ENCODE measurements at places on chromosomes 16 and 17. TPM values are rescaled to one million over a fixed set of nuclear protein-coding genes. Genes with fewer than 3 reads are reported as not detected.

GRCh38 chr16:51592001-51592501 is 441.0 kb upstream of the SALL1 start:
- DNase-seq, result no peak

The EDC4 gene
- total RNA-seq, result 30.6 TPM

DNA sequence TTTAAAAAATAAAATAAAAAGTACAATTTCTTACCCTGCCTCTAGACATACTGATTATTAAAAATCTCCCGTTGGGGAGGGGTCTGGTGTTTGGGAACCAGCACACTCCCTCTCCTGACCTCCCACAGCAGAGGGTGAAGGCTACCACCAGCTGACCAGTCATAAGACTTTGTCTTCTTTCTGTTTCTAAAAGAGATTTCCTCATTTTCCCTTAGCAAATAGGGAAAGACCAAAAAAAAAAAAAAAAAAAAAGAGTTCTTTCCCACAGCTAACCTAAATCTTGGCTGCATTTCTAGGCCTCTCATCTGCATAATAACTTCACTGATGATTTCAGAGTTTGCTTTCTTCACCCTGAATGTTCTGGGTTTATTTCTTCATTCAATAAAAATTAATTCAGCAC is 30.3 kb downstream of the CDK5RAP3 start:
- no peak for DNase-seq

GRCh38 chr16:57028086-57028485 is 38.7 kb downstream of the NLRC5 start:
- DNase-seq, result no peak

All from Right ventricle myocardium superior (tissue), 1 donor.